ENCODE measurements at places on chromosomes 6 and 20.

- no peak for DNase-seq
These were observed 767.1 kb downstream of the KIF16B start for GRCh38 chr20:15806105-15806504.

GRCh38 chr20:50328222-50328979, 137.8 kb downstream of the CEBPB start:
- DNase-seq: no peak

- DNase-seq: no peak
These were observed 10.9 kb downstream of the ZNF217 start for GRCh38 chr20:53582574-53583351.

GRCh38 chr6:118902726-118903125, 8.8 kb downstream of the ASF1A start:
- DNase-seq: no peak

DNA sequence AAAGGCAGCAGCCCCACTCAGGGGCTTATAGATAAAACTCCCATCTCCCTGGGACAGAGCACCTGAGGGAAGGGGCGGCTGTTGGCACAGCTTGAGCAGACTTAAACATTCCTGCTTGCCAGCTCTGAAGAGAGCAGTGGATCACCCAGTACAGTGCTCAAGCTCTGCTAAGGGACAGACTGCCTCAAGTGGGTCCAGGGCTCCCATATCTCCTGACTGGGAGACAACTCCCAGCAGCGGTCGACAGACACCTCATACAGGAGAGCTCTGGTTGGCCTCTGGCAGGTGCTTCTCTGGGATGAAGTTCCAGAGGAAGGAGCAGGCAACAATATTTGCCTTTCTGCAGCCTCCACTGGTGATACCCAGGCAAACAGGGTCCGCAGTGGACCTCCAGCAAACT, 810.1 kb downstream of the EYS start:
- DNase-seq: no peak

All from iPS-NIHi11 (cell line).